ENCODE measurements at places on chromosomes 3 and 15.
A peak's percentile ranks its signal among the peaks of the same experiment; 100 is the strongest.

GRCh38 chr3:154745929-154746328 lies 315.9 kb upstream of the GPR149 start:
- no peak for DNase-seq

GRCh38 chr3:4614070-4614469 lies 120.9 kb downstream of the ITPR1 start:
- no peak for DNase-seq

DNA sequence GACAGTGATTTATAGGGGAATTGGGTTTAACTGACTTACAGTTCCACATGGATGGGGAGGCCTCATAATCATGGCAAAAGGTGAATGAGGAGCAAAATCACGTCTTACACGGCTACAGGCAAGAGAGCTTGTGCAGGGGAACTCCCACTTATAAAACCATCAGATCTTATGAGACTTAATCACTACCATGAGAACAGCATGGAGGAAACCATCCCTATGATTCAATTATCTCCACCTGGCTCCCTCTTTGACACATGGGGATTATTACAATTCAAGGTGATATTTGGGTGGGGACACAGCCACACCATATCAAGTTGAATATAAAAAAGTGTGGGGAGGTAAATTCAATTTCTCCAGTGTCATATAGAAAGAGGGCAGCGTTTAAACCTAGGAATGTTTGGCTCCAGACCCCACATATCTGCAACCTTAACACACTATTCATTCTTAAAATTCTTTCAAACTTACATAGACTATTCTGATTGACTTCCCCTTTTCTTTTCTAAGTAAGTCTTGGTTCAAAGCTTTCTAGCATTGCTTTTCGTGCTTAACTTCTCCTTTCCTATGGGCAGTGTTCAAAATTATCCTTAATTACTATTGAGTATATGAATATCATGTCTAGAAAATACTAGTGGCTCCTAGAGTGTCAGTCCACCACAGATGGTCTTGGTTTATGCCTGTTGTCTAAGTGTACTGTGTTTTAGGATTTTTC lies 446.7 kb upstream of the GBE1 start:
- no peak for DNase-seq

GRCh38 chr15:61146091-61146930 lies 82.8 kb downstream of the RORA start:
- peak; percentile 53 for DNase-seq

DNA sequence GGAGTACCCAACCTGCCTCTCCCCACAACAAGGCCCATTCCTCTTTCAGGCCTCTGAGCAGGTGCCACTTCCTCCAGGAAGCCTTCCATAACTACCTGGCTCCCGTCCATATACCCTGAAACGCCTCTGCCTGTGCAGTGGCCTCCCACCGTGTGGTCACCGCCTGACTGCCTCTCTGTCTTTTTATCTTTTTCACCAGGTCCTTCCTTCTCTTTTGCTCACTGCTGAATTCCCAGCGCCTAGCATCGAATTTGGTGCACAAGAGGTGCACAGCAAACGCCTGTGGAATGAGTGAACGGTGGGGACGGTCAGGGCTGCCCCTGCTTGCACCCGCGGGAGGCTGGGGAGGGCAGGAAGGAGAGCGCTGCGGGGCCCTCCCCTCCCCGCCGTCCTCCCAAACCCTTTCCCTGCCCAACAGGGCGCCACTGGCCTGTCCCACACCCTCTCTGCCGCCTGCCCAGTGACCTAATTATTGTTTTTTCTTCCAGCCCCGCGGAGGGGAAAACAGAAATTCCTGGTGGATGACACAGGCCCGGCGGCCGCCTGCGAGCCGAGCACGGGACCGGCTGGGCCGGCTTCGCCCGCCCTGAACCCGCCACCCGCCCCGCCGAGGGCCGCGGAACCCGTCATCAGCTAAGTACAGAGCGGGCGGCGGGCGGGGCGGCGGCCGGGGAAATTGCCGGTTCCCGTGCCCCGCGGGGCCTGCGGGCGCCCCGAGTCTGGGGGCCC lies 140.1 kb downstream of the SMAD6 start:
- no peak for DNase-seq

DNA sequence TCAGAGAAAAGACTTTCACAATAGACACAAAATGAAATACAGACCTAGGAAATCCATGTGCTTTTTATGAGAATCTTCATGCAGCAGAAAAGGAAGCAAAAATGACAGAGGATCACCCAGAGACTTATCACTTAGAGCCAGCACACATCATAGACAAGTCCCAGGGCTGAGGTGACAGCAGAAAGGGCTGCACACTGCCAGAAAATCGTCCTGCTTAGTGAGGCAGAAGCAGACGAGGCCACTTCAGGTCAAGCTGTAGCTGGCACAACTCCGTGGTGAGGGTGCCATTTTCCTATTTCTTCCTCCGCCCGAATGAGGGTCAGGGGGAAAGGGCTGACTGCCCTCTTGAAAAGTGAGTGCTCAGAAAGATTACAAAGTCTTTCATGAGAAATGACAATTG lies 95.9 kb upstream of the TNIK start:
- DNase-seq: no peak

- no peak for DNase-seq
These were observed 68.4 kb downstream of the CRTC3 start for GRCh38 chr15:90598031-90598577.

All from NCI-H1417 treated with DMSO at 0.1 percent for 48 hours (cell line).